Hematopoietic multipotent progenitor cell treated with erythropoietin and hydrocortisone succinate and interleukin-3 and kit ligand, for 6 days (in vitro differentiated cells): ENCODE measurements at places on chromosomes 4 and X.
A peak's percentile ranks its signal among the peaks of the same experiment; 100 is the strongest.

DNA sequence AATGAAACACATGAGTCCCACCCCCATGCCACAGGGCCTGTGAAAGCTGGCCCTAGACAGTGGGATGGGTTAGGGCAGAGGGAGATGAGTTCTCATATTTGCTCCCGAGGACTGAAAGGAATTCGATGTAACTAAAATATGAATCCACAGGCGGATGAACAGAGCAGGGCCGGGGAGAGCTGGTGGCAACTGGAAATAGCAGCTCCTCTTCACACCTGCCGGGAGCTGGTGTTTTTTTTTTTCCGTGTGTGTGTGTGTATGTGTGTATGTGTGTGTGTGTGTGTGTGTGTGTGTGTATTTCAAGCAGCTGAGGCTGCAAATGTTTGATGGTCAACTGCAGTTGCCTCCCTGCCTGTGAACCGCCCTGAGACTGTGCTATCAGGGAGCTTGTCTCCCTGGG lies 115.1 kb upstream of the PSAPL1 start:
- no peak for DNase-seq

GRCh38 chr4:150297861-150298474 lies 219.7 kb downstream of the DCLK2 start:
- peak; percentile 79 for DNase-seq

GRCh38 chr4:85696661-85697060 lies 221.7 kb downstream of the ARHGAP24 start:
- no peak for DNase-seq

- DNase-seq: no peak
These were observed 66.1 kb downstream of the NHSL2 start for GRCh38 chrX:71976753-71977152.
